ENCODE measurements at places on chromosomes 12 and 14.

DNA sequence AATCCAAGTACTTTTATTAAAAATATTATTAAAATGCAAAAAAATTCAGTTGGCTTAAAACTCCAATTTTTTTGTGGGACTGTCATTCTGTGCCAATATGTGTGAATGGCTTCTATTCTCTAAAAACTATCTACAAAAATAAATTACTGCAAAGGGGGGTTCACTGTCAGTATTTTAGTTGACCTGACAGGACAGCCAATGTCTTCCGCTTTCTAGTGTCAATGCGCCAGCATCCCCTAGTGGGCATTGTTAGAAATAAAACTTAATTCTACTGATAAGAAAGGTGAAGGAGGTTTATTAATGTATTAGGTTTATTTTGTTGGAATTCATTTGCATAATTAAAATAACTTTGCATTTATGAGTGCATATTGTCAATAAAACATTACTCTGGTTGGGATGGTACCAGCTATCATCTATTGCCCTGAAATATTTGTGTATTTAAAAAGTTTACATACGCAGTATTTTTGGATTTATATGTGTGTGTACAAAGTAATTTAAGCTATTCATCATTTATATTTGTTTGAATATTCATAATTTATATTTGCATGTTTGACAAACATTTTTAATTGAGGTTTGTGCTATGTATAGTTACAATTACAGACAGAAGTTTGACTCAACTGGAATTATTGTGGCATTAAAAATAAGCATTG, 527.2 kb downstream of the FLRT2 start:
- DNase-seq, result peak; percentile 32

DNA sequence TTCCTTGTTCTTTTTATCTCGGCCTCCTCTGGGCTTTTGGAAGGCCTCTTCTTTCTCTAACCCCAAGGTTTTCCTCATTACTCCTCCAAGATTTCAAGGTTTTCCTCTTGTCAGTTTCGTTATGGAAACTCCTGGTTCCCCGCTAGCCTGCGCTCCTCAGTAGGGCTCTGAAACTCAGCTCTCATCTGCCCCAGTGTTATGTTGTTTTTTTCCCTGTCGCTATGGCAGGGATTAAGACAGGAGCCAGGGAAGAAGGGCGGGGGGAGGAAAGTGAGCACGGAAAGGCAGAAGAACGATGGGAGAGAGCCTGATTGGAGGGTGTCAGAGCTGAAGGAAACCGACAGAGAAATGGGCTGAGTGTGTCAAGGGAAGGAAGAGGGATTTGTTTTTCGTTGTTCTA, 26.5 kb upstream of the JDP2 start:
- DNase-seq, result no peak

DNA sequence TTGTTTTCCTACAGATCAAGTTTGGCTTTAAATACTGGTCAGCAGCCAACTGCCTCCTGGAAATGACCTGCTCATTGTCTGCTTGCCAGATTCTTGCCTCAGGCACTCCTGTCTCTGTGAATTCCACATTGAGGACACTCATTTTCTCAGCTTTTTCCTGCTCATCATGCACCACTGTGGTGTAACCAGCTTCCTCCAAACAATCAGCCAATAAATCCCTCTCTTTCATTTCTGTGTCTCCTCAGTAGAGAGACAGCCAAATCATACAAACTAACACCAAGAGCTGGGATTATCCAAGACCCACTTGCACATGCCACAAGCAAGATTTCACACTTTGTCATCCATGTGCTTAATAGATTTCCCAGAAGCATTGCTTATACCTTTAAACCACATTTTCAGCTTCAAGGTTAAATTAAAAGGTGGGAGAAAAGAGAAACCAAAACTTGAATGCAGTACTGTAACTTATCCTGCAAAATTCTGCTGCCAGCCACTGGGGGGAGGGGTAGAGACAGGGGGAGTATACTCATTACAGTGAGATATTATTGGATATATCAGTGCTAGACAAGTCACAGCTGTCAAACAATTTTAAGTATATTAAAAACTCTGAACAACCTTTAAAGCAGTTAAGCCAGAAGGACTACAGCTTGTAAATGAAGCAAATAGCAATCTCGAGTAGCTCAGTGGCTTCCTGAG, 105.0 kb downstream of the PPP2R5E start:
- DNase-seq, result peak; percentile 20

GRCh38 chr12:106301611-106302321, 767 bp upstream of the TCP11L2 start:
- DNase-seq, result peak; percentile 36

GRCh38 chr14:77158175-77158881, 16.7 kb upstream of the ZDHHC22 start:
- no peak for DNase-seq

DNA sequence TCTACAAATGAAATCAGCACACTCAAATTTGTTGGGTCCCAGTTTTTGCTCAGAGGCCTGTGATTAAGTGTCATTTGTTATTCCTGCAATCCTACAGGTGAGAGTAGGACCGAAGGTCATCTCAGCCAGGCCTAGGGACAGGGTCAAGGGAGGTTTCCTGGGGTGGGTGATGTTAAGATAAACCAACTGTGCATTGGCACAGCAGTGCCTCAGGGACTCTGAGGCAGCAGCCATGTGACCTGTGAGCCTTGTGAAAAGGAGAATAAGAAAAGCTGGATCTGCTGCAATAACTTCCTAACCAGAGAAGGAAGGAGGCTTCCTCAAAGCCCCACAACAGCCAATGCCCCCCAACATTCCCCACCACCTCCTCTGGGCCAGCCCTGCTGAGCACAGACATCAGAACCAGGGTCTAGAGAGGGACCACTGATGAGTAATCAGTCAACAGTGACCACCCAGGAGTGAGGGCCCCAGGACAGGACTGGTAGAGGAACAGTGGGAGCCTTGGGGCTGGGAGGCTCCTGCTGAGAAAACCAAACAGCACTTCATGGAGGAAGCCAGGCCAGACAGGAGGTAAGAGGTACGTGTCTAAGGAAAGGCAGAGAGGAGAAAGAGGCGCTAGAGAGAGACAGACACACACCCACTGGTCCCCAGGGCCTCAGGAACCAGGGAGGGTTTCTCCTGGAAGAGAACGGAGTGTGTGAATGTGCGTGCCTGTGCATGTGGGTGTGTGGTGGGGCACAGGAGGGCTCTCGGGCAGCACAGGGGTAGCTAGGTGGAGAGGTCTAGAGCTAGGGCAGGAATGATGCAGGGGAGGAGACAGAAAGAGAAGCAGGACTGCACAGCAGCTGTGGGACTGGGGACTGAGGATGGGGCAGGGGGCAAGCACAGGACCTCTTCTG, 82.4 kb downstream of the ITPK1 start:
- no peak for DNase-seq

GRCh38 chr12:7844116-7844515, 28.6 kb downstream of the SLC2A14 start:
- no peak for DNase-seq

DNA sequence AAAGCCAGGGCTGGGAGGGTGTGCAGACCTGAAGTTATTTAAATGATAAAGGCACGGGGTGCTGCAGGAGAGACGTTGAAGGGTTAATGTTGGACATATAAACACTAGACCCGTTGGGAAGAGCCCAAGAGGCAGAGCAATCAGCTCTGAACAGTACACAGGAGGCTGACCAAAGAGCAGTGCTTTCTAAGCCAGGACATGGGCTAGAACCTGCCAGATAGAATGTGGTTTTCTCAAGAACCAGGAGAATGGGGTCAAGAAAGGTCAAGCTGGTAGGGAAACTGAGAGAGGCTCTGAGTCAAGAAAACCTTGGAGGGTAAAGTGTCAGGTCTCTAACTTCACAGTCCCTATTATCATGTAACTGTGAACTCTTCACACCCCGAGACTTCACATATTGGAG, 143.2 kb upstream of the EEA1 start:
- DNase-seq, result no peak

- peak; percentile 86 for DNase-seq
These were observed 13.2 kb downstream of the PXN start for GRCh38 chr12:120252071-120252906.

DNA sequence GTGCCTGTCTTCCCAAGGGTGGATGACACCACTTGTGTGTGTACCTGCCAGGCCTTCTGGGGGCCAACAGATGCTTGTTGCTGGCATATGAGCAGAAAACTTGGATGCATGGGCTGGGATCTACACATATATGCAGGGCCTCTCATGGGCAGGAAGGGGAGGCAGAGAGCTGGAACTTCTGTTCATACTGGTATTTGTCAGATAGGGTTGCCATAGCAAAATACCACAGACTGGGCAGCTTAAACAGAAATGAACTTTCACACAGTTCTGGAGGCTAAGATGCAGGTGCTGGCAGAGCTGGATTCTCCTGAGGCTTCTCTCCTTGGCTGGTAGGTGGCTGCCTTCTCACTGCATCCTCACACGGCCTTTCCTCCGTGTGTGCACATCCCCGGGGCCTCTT, 121.8 kb downstream of the SUDS3 start:
- no peak for DNase-seq

DNA sequence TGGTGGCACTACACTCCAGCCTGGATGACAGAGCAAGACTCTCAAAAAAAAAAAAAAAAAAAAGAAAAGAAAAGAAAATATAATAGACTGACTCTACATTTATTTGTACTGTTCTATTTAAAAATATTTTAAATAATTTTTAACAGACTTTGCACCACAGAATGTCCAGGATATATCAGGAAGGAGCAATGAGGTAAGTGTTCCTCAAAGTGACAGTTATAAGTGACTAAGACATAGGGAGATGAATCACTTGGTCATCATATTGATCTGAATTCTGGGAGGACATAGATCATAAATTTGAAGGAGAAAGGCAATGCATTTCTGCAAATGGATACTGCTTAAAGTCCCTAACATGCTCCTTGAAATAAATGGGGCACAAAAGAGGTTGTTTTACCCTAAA, 221.5 kb downstream of the KCNC2 start:
- no peak for DNase-seq

DNA sequence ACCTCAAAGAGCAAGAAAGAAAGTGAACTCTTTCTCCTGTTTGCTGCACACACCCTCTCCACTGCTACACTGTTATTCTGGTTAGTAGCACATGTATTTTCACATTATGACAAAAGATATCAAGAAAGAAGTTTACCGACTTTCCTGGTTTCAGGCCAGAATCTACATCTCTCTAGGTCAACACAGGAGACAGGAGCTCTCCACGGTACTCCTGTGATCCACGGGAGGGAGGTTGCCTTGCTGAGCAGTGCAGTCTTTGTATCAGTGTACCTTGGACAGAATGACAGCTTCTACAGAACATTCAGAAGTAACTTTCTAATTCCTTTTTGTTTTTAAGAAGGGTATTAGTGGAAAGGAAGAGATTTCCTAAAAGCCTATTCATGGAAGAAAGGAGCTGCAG, 805.6 kb downstream of the NRXN3 start:
- no peak for DNase-seq

- DNase-seq, result no peak
These were observed 193.6 kb downstream of the GALC start for GRCh38 chr14:87799400-87799799.

GRCh38 chr12:108040947-108041346, 88.1 kb upstream of the WSCD2 start:
- DNase-seq, result no peak
